Stimulated activated CD8-positive, alpha-beta memory T cell treated with anti-CD3 and anti-CD28 coated beads, Interleukin-4, amount 100 ng/mL, for 4 hours (primary cell): ENCODE measurements at places on chromosomes 13 and 19.
A peak's percentile ranks its signal among the peaks of the same experiment; 100 is the strongest.

GRCh38 chr19:41915776-41916414, 12.4 kb downstream of the ERFL start:
- DNase-seq = no peak

DNA sequence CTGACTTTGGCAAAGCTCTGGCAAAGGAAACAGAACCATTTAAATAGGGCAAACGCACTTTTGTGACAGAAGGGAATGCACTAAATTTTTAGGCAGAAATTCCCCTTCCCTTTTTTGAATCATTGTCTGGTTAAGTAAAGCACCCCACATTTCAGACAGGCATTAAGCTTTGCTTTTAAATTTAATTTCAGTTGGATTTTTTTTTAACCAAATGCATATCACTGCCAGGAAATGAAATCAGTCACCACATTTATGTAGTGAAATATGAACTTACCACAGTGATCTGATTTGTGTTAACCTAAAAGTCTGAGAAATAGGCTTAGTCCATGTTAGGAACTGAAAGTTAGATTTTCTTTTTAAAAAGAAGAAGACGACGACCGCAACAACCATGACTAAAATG, 10.8 kb downstream of the GPR183 start:
- DNase-seq = no peak

- no peak for DNase-seq
Observed at GRCh38 chr19:49102303-49102702, 11.9 kb upstream of the LIN7B start.

DNA sequence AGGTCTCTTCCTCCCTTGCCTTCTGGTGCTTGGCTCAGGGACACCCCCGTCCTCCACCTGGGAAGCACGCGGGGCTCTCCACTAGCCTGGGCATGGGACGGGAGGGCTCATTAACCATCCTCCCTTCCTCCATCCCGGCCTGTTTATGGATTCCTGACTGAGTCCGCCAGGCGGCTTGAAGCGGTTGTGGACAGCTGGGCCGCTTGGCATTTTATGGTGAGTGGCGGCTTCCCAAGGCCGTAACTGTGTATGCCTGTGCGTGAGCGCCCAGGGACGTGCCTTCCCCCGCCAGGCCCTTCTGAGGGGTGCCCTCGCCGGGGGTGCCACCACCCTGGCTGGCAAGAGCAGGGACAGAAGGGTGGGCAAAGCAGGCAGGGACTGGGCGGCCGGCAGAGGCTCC, 202.8 kb downstream of the URI1 start:
- DNase-seq = no peak

DNA sequence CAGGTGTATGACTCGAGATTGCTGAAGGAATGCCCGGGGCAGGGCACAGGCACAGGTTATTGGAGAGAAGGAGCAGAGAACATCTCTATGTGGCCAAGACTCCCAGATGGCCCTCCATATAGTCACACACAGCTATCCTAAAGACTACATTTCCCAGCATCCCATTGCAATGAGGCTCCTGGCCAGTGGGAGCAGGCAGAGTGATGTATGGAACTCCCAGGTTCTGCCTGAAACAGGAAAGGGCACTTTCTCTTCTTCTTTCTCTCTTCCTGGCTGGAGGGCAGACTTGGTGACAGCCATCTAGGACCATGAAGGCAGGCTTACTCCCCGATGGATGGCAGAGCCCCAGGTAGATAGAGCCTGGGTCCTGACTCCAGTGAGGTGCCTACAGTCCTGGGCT, 13.5 kb downstream of the PPP1R13L start:
- no peak for DNase-seq

- DNase-seq = no peak
Observed at GRCh38 chr13:66624302-66624701, 605.8 kb downstream of the PCDH9 start.

GRCh38 chr19:46723471-46723870, 6.6 kb upstream of the PRKD2 start:
- no peak for DNase-seq

GRCh38 chr13:100515410-100515800, 73.2 kb downstream of the GGACT start:
- DNase-seq = no peak

DNA sequence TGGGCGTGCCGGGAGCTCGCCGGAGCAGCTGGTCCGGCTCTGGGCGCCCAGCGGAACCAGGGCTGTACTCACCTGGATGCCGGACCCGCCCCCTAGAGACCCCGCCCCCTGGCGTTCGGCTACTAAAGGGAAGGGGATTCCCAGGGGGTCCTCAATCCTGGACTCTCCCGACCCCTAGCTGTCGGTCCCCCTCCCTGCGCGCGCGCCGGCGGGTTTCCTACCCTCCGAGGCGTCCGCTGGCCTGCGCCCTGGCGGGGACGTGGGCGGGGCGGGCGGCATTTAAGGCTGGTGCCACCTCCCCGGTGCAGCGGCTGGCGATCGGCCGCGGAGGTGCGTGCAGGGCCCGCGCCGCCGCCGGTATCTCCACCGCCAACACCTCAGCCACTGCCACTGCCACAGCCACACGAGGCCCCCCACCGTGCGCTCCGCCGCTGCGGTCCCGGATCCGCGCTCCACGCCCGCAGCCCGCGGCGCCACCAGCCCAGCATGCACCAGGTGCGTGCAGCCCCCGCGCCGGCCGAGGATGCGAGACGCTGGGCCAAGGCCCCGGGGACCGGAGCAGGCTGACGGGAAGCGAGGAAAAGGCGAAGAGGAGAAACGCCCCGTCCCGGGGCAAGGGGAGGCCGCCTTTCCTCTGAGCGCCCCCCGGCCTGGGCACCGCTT, at the start of gene ATP12A:
TSS of gene ATP12A (plus strand) at position 151 of the 663 bp plus-strand sequence. CDS start at position 487, 336 bp downstream.
- no peak for DNase-seq

- DNase-seq = no peak
Observed at GRCh38 chr13:50230662-50230978, 215.4 kb downstream of the KCNRG start.

- no peak for DNase-seq
Observed at GRCh38 chr19:2769218-2769617, 13.9 kb downstream of the SGTA start.

DNA sequence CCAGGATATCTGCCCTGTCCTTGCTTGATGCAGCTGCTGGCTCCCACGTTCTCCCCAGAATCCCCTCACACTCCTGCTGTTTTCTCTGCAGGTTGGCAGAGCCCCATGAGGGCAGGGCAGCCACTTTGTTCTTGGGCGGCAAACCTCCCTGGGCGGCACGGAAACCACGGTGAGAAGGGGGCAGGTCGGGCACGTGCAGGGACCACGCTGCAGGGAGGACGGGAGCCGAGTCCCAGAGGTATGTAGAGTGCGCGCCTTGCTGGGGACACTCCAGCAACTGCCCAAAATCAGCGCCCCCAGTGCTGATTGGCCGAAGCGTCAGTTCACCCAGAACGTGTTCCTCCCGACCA, 30.3 kb upstream of the MIER2 start:
- no peak for DNase-seq

- no peak for DNase-seq
Observed at GRCh38 chr13:66911411-66911939, 318.7 kb downstream of the PCDH9 start.

DNA sequence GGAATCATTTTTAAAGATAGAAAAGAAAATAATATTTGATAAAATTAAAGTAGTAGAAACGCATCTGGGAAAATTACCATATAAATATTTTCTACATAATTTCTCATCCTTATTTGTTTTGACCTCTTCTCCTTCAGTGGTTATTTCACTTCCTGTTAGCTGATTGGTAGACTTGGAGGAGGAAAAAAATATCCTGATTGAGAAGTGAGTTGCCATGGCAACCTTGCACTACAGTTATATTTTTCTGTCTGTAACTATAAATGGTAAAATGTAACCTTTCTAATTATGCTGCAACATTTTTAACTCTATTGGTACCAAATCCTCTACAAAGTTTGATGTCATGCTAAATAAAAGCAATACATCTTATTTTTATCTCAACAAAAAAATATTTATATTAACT, 45.2 kb downstream of the SCEL start:
- no peak for DNase-seq

GRCh38 chr13:69579351-69579750, 528.3 kb upstream of the ATXN8OS start:
- no peak for DNase-seq

GRCh38 chr19:49683814-49684250, 5.6 kb upstream of the ADM5 start:
- no peak for DNase-seq

DNA sequence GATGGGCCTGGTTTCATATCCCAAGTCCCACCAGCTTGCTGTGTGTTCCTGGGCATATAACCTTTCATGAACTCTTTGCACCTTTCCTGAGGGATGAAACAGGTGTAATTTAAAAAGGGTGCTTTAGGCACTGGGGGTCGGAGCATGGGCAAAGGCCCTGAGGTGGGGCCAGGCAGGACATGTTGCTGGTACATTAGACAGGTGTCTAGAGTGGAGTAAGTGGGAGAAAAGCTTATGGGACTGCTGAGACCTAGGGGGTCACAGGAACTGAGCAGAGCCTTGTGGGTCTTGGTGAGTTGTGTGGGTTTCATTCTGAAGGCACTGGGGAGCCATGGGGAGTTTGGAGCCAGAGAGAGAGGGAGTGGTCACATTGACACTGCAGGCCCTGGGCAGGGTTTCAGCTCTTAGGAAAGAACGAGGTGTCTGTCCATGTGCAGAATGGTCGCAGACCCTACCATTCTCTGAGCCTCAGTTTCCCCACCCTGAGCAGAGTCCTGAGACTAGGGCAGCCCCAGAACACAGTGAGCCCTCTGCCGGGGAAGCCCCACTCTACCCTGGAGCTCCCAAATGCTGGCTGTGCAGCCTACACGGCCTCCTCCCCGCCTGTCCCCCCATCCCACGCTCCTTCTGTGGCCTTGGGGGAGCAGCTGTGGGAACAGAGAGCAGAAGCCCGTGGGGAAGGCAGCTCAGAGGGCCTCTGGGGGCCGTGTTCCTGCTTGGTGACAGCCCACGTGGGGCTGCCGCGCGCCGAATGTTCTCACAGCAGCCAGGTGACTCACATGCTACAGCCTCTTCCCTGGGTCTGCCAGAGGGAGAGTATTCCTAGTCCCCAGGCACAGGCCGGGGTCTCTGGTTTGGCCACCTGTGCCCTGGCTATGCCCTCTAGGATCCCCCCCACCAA, 7.3 kb upstream of the HOMER3 start:
- no peak for DNase-seq

DNA sequence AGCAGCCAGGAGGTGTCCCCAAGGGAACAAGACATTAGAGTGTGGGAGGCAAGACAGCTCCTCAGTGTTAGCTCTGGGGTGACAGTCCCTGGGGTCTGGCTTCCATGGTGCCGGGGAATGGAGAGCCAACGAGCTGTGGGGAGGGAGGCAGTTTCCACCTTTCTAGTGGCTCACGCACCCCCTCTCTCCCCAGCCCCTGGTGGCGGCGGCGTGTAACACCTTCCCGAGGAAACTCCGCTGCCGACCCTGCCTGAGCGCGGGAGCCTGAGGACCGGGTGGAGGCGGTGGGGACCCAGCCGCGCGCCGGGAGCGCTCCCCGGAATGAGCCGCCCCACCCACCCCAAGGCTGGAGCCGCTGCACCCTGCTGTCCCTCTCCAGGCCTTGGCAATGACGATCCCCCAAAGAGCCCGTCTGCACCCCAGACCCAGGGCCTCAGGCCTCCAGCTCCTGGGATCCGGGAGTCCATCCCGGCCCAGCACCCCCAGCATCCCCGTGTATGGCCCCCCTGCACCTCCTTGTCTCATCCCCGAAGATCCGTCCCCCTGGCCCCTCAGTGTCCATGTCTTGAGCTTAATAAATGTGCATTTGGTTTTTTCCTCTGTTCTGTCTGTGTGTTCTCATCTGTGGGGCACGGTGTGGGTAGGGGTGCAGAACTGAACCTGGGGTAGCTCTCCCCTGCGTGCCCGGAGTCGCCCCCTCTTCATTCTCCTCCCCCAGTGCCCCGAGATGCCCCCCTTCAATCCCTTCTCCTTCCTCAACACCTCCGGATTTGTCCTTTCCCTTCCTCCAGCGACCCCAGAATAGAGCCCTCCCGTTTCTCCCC, 622 bp upstream of the FXYD5 start:
- DNase-seq = peak; percentile 49

DNA sequence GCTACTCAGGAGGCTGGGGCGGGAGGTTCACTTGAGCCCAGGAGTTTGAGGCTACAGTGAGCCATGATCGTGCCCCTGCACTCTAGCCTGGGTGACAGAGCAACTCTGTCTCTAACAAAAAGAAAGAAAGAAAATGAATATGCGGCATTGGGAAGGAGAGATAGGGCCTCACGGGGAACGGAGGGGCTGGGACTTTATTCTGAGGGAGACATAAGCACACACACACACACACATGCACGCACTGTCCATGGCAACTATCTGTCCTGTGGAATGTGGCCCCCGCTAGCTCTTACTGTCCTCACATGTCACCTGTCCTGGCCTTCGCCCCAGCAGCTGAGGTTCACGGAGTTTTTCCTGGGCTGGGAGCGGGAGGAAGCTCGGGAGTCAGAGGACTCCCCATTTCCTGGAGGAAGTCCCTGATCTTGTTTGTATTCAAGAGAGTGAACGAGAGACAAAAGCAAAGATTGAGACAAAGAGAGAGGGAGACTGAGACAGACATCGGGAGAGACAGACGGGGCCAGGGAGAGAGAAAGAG, 654 bp downstream of the STAP2 start:
- no peak for DNase-seq

DNA sequence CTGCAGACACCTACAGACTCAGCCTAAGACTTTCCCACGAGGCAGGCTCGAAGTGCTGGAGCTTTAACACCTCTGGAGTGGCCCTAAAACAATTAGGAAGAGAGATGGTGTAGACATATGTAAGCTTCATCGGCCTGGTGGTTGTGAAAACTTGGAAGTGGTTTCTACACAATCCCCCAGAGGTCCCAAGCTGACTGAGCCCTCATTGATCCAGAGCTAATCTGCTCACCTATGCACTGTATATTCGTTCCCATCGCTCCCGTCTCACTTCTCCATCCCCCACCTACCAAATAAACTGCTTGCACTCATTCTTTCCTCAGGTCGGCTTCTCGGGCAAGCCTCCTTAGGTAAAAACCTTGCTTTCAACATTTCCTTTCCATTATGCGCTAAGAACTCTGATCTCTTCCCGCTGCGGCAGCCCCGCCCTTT, 767 bp upstream of the ZNF793 start:
- DNase-seq = peak; percentile 64

- DNase-seq = no peak
Observed at GRCh38 chr19:30682999-30683536, 310.9 kb downstream of the ZNF536 start.

GRCh38 chr19:57473646-57474045, 3.7 kb downstream of the ZNF772 start:
- DNase-seq = no peak

- no peak for DNase-seq
Observed at GRCh38 chr13:44117351-44117750, 237.6 kb downstream of the LACC1 start.

DNA sequence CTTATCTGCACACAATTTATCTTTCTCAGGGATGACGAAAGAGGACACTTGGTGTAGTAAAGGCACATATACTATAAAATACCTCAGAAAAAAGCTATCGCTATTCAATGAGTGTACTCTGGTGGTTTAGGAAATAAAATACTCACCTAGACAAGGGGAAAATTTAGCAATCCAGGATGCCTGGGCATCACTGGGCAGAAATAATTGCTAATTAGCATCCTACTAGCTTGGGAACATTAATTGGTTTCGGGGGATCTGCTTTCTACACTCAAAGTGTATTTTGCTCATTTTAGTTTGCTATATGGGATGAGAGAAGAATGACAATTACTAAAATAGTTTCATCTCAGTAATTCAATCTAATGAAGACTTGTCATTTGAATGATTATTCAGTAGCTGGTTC, 60.3 kb downstream of the OLFM4 start:
- no peak for DNase-seq
